ENCODE measurements at places on chromosomes 4 and X.

DNA sequence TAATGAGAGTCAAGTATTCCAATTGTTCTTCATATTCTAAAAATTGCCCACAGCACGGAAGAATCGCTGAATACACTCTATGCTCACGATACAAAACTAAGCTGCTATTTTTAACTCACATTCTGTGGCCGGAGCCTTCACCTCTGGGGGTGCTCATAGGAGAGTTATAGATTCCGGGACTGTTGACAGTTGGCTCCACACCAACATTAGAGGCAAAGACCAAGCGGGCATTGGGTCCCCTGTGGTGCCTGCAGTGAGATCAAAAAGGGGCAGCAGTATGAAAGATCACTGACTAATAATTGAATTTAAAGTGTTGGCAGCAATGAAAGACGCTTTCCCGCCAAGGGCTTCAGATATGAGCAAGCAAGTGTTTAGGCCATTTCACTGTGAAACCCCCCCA, 146.0 kb downstream of the TMEM144 start:
- DNase-seq: no peak

DNA sequence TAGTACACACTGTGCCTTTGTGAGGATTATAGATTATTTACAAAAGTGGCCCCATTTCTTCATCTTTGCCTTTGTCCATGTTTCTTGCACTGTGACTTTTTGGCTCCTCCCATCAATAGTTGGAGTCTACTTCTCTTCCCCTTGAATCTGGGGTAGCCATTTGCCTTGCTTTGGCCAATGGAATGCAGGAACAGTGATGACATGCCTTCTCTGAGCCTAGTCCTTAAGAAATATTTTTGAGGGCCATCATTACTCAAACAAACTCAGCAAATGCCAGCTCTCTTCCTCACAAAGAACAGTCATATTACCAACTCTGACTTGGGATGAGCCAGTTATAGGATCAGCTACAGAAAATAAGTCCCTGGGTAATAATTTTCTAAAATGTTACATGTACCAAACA, 189.6 kb downstream of the FRMPD4 start:
- DNase-seq: no peak

GRCh38 chrX:152989292-152989658, 4.6 kb downstream of the PNMA5 start:
- DNase-seq: no peak

- no peak for DNase-seq
Observed at GRCh38 chrX:36861601-36862000, 146.6 kb upstream of the FAM47C start.

DNA sequence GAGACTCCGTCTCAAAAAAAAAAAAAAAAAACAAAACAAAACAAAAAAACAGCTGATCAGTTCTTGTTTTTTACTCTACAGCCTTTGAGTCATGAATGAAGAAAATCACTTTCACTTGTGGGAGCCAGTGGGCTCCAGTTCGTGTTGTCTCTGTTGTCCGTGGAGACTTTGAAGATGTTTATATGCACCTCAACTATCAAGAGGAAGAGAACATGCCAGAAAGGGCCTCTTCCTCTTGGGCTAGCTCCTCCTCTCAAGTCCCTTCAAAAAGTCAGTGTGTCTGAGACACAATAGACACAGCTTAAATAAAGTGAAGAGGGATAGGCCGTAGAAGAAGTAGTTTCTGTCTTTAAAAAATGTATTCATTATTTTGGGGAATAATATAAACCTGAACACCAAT, 182.7 kb downstream of the KDR start:
- DNase-seq: no peak

GRCh38 chr4:174241162-174241561, 42.3 kb downstream of the FBXO8 start:
- no peak for DNase-seq

DNA sequence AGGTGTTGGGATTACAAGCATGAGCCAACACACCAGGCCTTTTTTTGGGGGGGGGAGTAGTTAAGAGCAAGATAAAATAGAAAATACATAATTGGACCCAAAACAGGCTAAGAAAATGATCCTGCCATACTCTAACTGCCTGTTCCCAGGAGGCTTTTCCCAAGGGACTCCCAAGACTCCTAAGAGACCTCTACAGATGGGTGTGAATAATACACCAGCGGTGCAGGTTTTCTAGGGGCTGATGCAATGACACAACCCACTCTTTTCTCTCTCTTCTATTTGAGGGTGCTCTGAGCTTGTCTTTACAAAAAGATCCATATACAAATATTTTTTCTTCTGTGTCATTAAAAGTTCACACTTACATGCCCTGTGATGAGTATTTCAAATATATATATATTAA, 116.9 kb downstream of the RASL11B start:
- no peak for DNase-seq

- no peak for DNase-seq
Observed at GRCh38 chr4:71593311-71593710, 190.6 kb downstream of the GC start.

GRCh38 chr4:72418458-72418857, 150.6 kb downstream of the ADAMTS3 start:
- no peak for DNase-seq

GRCh38 chrX:43817444-43817843, 64.8 kb downstream of the MAOB start:
- DNase-seq: no peak

DNA sequence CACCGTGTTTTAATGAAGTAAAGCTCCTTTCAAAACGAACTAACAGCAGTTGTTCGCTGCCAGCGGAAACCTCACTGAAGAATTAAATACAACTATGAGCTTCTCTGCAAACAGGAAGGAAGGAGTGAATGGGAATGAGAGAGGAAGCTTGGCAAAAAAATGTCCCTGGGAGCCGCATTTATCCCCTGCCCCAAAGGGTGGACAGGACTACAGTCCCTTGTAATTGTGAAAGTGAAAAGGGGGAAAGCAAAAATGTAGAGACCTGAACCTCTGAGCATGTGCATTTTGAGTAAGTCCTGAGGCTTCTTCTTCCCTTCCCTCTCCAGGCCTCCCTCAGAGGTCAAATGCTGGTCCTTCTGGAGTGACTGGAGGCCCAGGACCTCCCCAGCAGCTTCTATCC, 53.8 kb upstream of the BMP2K start:
- DNase-seq: no peak

GRCh38 chr4:11480683-11481082, 52.0 kb upstream of the HS3ST1 start:
- no peak for DNase-seq

DNA sequence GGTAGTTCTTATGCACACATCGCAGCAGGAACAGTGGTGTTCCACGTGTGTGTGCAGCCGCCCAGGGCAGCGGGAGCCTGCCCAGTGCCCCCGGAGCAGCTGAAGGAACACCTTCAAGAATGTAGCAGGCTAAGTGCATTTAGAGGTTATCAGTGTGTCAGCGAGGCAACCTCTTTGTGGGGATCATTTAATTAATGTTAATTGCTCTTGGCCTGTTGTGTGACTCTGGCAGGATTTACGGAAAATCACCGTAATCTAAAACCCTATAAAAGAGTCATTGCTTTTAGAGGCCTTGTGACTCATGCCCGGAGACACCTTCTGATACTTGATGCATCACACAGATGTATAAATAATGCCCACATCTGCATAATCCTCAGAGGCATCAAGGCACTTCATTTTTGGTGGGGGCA, 47.3 kb upstream of the GATB start:
- no peak for DNase-seq

- no peak for DNase-seq
Observed at GRCh38 chr4:103075435-103075893, 1.1 kb downstream of the SLC9B2 start.
